ENCODE measurements at places on chromosomes 2 and 18. TPM values are rescaled to one million over a fixed set of nuclear protein-coding genes. Genes with fewer than 3 reads are reported as not detected.

Gene COL6A3
- total RNA-seq, result 61.6 TPM

Gene ADD2
- 1.1 TPM for total RNA-seq

Gene MSH2
- total RNA-seq, result 8.9 TPM

Gene CRACDL
- total RNA-seq, result 7.4 TPM

Gene ATG4B
- 53.0 TPM for total RNA-seq

Gene ADRA2B
- total RNA-seq, result 1.4 TPM

Gene ITM2C
- 38.3 TPM for total RNA-seq

Gene MROH2A
- not detected for total RNA-seq

Gene HOXD11
- total RNA-seq, result not detected

Gene CROCC2
- not detected for total RNA-seq

Gene UGT1A5
- total RNA-seq, result not detected

Gene SLC25A52
- total RNA-seq, result not detected

- H3K4me1 ChIP-seq, result no peaks in the 10 kb centered on the region
- H3K27ac ChIP-seq, result peak overlapping the region; percentile 18
- DNase-seq, result peak; percentile 83
- no peak overlapping the region for H3K4me3 ChIP-seq
Observed at GRCh38 chr18:11994336-11994702, 13.0 kb downstream of the IMPA2 start.

DNA sequence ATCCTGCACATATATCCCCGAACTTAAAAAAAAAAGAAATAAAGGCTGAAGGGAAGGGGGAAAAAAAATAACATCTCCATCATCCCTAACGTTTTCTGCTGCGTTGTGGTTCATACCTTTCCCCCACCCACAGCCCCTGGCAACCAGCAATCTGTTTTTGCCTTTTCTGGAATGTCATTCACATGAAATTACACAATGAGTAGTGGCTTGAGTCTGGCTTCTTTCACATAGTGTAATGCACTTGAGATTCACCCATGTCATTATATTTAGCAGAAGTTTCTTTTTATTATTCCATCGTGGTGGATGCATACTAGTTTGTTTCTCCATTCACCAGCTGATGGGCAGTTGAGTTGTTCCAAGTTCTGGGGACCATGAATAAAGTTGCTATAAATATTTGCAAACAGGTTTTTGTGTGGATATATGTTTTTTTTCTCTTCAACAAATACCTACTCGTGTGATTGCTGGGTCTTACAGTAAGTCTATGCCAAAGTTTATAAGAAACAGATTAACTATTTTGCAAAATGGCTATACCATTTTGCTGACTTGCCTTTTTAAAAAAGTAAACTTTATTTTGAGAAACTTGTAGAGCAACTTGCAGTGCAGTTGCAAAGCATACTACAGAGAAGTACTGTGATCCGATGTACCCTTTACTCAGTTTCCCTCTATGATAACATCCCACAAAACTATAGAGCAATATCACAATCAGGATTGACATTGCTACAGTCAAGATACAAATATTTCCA is 322.5 kb downstream of the LPIN1 start:
- no peak overlapping the region for H3K4me3 ChIP-seq
- DNase-seq, result no peak
- H3K36me3 ChIP-seq, result no peaks in the 10 kb centered on the region
- H3K27me3 ChIP-seq, result no peaks in the 10 kb centered on the region
- no peak overlapping the region for H3K27ac ChIP-seq

GRCh38 chr2:148253685-148254084 is 232.8 kb downstream of the MBD5 start:
- no peak overlapping the region for H3K27ac ChIP-seq
- no peaks in the 10 kb centered on the region for H3K4me1 ChIP-seq
- no peaks in the 10 kb centered on the region for H3K36me3 ChIP-seq
- no peaks in the 10 kb centered on the region for H3K27me3 ChIP-seq

GRCh38 chr18:13370995-13371625 is 152.6 kb downstream of the LDLRAD4 start:
- DNase-seq, result peak; percentile 52
- no peaks in the 10 kb centered on the region for H3K4me1 ChIP-seq
- no peak overlapping the region for H3K27ac ChIP-seq
- no peaks in the 10 kb centered on the region for H3K27me3 ChIP-seq
- no peaks in the 10 kb centered on the region for H3K36me3 ChIP-seq
- no peak overlapping the region for H3K4me3 ChIP-seq

- H3K27me3 ChIP-seq, result no peaks in the 10 kb centered on the region
- H3K27ac ChIP-seq, result no peak overlapping the region
- no peak for DNase-seq
- no peaks in the 10 kb centered on the region for H3K4me1 ChIP-seq
Observed at GRCh38 chr2:214069254-214069653, 341.6 kb upstream of the VWC2L start.

- no peaks in the 10 kb centered on the region for H3K36me3 ChIP-seq
- H3K4me3 ChIP-seq, result no peak overlapping the region
- no peak overlapping the region for H3K27ac ChIP-seq
- DNase-seq, result no peak
Observed at GRCh38 chr2:222025881-222026271, 272.9 kb downstream of the PAX3 start.

DNA sequence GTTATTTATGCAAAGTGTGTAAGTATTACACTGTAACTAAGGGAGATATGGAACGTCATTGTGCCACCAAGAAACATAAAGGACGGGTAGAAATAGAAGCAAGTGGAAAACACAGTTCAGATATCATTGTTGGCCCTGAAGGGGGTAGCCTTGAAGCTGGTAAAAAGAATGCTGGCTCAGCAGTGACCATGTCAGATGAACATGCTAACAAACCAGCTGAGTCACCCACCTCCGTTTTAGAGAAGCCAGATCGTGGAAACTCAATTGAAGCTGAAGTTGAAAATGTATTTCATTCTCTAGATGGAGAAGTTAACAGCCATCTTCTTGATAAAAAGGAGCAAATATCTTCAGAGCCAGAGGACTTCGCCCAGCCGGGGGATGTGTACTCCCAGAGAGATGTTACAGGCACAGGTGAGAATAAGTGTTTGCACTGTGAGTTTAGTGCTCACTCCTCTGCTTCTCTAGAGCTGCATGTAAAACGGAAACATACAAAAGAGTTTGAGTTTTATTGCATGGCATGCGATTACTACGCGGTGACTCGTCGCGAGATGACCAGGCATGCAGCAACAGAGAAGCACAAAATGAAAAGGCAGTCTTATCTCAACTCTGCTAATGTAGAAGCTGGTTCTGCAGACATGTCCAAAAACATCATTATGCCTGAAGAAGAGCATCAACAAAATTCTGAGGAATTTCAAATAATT is 36.1 kb downstream of the ZNF407 start:
- peaks cover 31% of the 10 kb centered on the region for H3K36me3 ChIP-seq
- no peak overlapping the region for H3K4me3 ChIP-seq
- H3K4me1 ChIP-seq, result no peaks in the 10 kb centered on the region
- H3K27ac ChIP-seq, result no peak overlapping the region
- DNase-seq, result no peak
- no peaks in the 10 kb centered on the region for H3K27me3 ChIP-seq

DNA sequence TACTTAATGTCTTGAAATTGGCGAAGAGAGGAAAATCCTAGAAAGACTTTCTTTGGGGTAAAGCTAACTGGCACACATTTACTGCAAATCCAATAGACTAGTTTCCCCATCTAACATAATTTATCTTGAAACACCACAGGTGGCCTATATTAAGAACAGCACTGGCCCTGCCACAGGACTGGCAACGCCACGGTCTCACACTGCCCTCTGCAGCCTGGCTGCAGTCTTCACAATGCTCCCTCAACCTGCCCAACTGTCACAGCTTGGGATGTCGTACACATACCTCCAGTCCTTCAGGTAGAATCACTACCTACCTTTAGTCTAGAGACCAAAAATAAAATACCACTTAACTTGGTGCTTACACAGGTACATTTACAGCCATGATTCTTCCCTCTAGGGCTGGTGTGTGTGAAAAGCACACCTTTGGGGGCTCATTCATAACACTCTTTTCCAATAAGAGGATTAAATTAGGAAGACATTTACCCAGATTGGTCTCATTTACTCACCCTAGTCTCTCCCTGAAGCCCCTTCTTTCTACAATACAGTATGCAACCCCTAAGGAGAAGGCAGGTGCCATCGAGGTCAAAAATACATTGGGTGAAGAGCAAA is 222.2 kb downstream of the C1D start:
- H3K36me3 ChIP-seq, result no peaks in the 10 kb centered on the region
- H3K4me1 ChIP-seq, result no peaks in the 10 kb centered on the region
- no peak overlapping the region for H3K27ac ChIP-seq
- H3K27me3 ChIP-seq, result no peaks in the 10 kb centered on the region
- DNase-seq, result no peak
- no peak overlapping the region for H3K4me3 ChIP-seq

DNA sequence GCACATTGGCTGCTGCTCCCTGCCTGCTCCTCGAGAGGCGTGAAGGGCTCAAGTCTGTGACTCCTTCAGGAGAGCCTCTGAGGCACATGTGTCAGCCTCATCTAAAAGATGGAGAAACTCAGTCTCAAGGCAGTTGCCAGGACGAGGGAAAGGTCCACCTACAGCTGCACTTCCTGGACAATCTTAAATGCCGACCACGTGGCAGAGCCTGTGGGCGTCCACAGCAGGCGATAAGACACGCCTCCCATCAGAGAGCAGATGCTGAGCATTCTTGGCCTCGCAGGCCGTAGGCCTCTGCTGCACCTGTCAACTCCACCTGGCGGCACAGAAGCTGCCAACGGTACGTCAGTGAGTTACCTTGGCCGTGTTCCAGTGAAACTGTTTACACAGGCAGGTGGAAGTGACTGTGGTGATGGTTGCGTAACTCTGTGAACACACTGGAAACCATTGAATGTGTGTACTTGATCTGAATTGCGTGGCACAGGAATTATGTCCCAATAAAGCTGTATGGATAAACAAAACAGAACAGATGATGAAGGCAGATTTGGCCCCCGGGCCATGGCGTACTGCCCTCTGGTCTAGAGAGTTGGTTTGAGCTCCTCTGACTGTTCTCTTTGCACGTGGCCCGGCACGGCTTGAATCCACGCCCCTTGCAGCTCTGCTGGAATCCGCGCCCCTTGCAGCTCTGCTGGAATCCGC is 114.5 kb downstream of the RNF144A start:
- no peak overlapping the region for H3K27ac ChIP-seq
- no peaks in the 10 kb centered on the region for H3K36me3 ChIP-seq
- no peaks in the 10 kb centered on the region for H3K27me3 ChIP-seq
- no peak for DNase-seq
- H3K4me1 ChIP-seq, result no peaks in the 10 kb centered on the region
- no peak overlapping the region for H3K4me3 ChIP-seq

DNA sequence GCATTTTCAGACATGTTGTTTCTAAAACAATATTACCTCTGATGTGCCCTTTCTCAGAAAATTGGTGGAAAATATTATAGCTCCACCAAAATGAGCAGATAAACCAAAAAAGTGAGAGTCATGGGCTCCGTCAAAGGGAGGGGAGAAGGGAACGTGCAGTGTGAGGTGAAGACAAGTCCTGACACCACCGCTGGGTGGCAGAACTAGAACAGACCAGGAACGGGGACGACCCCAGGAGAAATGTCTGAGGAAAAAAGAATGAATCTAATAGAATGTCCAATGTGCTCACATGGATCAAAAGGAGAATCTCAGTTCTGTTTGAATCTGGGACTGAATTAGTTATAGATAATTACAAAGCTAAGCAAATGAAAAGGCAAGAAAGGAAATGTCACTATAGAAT is 22.6 kb upstream of the BCL2 start:
- no peak overlapping the region for H3K4me3 ChIP-seq
- no peaks in the 10 kb centered on the region for H3K27me3 ChIP-seq
- no peak for DNase-seq
- peaks cover 50% of the 10 kb centered on the region for H3K36me3 ChIP-seq
- no peak overlapping the region for H3K27ac ChIP-seq

GRCh38 chr2:241179899-241180298 is 8.6 kb upstream of the ANO7 start:
- no peak overlapping the region for H3K4me3 ChIP-seq
- H3K4me1 ChIP-seq, result no peaks in the 10 kb centered on the region
- peak overlapping the region; percentile 3 for H3K27ac ChIP-seq

DNA sequence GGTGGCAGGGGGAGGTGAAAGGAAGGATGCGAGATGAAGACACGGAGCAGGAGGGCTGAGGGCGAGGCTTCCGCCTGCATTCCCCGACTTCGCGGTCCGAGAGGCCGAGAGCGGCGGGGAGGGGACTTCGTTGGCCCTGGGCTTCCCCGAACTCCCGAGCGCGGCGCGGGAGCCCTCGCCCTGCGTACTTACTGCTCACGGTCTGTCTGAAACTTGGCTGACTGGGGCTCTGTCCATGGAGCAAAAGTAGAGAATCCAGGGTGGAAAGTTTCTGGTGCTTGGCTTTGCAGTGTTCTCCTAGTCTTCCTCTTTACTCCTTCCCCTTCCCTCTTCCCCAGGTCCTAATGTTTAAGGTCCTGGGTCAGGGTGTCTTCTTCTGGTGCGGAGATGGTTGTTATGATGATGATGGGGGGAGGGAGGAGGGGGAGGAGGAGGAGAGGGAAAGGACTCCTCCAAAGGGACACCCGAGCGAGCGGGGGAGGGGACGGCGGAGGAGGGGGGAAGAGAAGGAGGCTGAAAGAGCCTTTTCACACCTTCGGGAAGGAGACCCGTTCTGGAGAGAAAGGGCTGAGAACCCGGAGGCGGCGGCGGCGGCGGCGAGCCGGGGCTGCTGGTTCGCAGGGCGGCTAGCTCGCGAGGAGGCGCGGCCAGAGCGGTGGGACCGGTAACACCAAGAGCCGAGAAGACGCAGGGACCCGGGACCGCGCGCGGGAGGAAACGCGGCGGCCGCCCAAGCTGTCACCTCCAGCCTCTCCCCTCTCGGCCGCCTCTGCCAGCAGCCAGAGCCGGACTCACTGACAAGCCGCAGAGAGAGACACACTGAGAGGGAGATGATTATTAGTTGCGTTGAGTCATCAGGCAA is at the start of gene SATB2:
SATB2 (minus strand) TSS at position 793 of the 862 bp plus-strand sequence. CDS start 1,902 bp downstream, outside the sequence.
- peaks cover 43% of the 10 kb centered on the region for H3K27me3 ChIP-seq
- no peak for DNase-seq
- H3K36me3 ChIP-seq, result no peaks in the 10 kb centered on the region
- peak within 1 kb of the TSS; percentile 71 for H3K27ac ChIP-seq
- H3K4me1 ChIP-seq, result peaks cover 43% of the 10 kb centered on the region

GRCh38 chr2:183022711-183023110 is 15.5 kb downstream of the NCKAP1 start:
- peaks cover 5% of the 10 kb centered on the region for H3K36me3 ChIP-seq
- no peak for DNase-seq
- peaks cover 44% of the 10 kb centered on the region for H3K4me1 ChIP-seq
- H3K27me3 ChIP-seq, result no peaks in the 10 kb centered on the region
- peak overlapping the region; percentile 24 for H3K27ac ChIP-seq
- no peak overlapping the region for H3K4me3 ChIP-seq

- no peaks in the 10 kb centered on the region for H3K4me1 ChIP-seq
- peak; percentile 66 for DNase-seq
- no peaks in the 10 kb centered on the region for H3K36me3 ChIP-seq
- H3K27ac ChIP-seq, result no peak overlapping the region
- H3K4me3 ChIP-seq, result no peak overlapping the region
Observed at GRCh38 chr2:43818761-43819160, 19.9 kb downstream of the ABCG5 start.

Measured in right atrium auricular region (tissue), 2 donors.